Activated CD4-positive, CD25-positive, alpha-beta regulatory T cell treated with anti-CD3 and anti-CD28 coated beads, Interleukin-2, amount 50 U/mL, for 24 hours (primary cell): ENCODE measurements at places on chromosomes 5 and 9.

DNA sequence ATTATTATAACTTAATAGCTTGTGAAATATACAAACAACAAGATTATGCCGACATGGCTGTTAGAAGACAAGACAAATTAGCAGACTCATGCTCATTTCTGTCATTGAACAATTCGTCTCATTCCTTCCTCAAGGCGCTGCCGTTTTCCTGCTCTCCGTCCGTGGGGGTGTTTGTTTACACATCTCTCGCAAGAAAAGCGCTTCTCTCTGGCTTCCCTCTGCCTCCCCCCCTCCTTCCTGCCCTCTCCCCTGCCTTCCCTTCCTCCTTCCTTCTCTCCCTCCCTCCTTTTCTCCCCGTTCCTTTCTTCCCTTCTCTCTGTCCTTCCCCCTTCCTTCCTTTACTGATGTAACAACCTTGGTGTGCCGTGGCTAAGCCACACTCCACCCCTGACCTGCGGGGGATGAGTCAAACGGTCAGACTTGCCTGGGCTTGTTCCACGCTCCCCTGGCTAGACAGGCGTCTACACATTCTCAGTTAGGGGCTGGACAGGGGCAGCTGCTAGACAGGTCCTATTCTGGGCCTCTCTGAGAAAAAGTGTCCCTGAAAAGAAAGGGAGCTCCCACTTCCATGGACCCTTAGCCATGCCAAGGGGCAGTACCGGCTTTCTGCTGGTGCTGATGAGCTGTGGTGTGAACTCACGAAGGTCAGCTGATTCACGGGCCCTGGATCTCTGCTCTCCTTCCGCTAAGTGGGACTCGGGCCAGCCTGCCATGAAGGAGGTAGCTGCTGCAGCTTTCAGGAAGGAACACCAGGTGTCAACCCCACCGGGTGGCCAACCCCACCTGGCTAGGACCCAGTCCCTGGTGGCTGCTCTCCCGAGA lies 32.0 kb upstream of the SPTLC1 start:
- no peak for ATAC-seq

DNA sequence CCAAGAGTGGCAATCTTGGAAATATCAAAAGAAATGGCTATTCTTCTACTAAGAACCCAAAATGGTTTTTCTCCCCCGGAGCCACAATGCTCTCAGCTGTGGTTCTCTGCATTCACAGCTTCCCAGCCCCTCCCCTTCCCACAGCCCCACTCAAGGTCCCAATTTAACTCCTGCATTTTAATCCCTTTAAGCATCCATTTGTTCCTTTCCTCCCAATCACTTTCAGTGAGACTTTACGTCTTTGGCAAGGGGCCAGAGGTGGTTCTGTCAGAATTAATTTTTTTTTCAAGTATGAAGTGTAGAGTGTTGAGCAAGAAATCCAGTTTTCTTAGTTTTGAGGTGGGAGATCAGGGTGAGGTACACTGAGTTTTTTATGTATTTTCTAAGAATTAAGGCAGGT lies 256.9 kb downstream of the GLIS3 start:
- ATAC-seq, result no peak

- no peak for ATAC-seq
Measured at GRCh38 chr5:113262674-113263073, 172.1 kb downstream of the TSSK1B start.

DNA sequence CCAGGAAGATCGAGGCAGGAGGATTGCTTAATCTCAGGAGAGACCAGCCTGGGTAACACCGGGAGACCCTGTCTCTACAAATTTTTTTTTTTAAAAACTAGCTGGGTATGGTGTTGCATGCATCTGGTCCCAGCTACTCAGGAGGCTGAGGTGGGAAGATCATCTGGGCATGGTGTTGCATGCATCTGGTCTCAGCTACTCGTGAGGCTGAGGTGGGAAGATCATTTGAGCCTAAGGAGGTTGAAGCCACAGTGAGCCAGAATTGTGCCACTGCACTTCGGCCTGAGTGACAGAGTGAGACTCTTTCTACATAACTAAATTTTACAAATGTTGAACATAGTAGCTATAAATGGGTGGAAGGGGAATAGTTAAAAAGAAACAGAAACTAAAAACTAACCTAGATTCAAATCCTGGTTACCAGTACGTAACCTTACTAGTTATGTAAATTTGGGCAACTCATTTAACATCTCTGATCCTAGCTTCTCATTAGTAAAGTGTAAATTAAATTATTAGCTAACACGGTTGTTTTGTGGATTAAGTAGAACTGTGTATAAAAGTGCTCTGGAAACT lies 41.7 kb downstream of the TMEM161B start:
- no peak for ATAC-seq

DNA sequence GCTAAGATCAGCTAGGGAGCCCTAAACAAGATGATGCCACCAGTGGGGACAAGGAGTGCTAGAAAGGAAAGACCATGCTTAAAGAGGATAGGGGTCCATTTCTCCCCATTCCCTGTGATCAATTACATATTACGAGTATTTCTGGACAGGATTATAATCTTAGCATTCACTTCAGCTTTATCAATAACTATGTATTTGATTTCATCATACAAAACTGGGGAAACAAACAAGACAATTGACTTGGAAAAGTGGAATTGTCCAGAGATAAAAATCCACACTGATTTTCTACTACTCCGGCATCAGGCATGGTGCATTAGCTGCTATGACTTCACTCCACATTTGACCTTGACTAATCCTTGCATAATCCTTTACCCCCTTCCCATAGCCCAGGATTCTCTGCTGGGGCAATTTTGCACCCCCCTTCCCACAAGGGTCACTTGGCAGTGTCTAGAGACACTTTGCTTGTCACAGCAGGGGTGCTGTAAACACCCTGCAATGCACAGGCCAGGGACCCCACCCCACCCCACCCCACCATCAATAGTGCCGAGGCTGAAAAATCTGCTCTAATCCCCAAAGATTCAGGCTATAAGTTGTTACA lies 29.9 kb upstream of the UBE2QL1 start:
- no peak for ATAC-seq

- ATAC-seq, result no peak
Measured at GRCh38 chr5:89173528-89173927, 290.5 kb upstream of the MEF2C start.

GRCh38 chr5:39428640-39429039 lies 3.9 kb upstream of the DAB2 start:
- ATAC-seq, result no peak

- peak; percentile 21 for ATAC-seq
Measured at GRCh38 chr5:369151-369868, 47.8 kb downstream of the AHRR start.

GRCh38 chr5:158970569-158971014 lies 129.1 kb downstream of the EBF1 start:
- ATAC-seq, result no peak

- ATAC-seq, result peak; percentile 21
Measured at GRCh38 chr9:34633851-34634550, 3.6 kb downstream of the SIGMAR1 start.

DNA sequence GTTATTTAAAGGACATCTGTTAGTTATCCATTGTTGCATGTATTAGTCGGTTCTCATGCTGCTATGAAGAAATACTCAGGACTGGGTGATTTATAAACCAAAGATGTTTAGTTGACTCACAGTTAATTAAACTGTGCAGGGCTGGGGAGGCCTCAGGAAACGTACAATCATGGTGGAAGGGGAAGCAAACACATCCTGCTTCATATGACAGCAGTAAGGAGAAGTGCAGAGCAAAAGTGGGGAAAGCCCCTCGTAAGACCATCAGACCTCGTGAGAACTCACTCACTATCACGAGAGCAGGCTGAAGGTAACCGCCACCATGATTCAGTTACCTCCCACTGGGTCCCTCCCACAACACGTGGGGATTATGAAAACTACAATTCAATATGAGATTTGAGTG lies 2064.1 kb downstream of the MAT2B start:
- no peak for ATAC-seq

- ATAC-seq, result no peak
Measured at GRCh38 chr5:113218200-113218599, 216.6 kb downstream of the TSSK1B start.

DNA sequence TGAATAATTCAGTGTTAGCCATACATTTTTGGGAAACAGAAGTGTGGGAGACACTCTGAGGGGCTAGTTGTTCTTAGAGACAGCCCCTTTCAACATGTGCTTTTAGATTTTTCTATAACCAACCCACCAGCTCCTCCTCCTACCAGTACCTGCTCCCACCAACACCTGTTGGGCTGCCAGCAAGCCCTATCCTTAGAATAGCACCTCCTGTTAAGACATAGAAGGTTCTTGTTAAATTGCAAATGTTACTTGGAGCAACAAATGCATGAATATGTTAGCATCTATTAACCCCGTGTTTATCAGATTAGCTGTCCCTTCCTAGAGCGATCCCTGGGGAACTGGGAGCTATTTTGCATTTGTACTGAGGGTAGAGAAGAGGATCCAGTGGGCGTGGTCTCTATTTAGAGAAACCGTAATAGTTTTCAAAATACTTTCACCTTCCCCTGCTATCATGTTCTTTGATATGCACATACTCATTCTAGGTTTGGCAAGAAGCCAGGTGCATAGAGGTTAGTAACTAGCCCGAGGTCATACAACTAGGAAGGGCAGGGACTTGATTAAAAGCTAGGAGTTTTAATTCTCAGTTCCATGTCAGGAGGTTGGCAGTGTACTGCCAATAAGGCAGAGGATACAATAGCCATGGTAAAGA lies 334.4 kb downstream of the KCTD16 start:
- no peak for ATAC-seq

DNA sequence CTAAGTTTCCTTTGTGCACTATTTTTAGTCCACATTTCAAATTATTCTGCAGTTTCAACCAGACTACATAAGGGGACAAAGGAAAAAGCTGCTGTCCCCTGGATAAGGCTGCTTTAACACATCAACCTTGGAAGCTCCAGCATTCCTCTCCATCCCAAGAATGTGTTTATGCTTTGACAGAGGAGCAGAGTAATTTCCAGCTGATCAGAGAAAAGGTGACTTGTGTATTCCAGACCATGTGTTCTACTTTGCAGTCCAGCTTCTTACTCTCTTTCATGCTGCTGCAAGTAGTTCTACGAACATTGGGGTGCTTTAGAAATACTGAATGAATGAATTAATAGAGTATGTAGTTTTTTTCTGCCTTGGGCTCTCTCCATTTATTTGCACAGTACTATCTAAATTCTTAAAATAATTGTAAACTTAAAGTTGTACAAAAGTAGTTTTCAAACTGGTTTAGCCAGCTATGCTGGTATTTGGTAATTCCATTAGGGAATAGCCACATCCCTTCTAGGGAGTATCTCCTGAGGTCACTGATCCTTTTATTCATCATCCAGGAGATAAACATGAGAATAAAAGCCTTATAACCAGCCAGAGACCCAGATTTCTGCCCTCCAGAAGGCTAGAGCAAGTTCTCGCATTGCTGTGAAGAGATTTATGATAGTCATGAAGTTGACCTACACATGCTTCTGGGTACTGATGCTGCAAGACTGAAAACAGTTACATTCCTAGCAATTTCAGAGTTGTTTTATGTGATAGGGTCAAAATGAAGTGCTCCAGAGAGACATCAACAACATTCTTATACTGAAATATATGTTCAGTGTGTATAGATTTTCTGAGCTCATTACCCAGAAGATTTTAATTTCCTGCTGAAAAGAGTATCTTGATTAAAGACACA lies 215.2 kb downstream of the COMMD10 start:
- no peak for ATAC-seq

DNA sequence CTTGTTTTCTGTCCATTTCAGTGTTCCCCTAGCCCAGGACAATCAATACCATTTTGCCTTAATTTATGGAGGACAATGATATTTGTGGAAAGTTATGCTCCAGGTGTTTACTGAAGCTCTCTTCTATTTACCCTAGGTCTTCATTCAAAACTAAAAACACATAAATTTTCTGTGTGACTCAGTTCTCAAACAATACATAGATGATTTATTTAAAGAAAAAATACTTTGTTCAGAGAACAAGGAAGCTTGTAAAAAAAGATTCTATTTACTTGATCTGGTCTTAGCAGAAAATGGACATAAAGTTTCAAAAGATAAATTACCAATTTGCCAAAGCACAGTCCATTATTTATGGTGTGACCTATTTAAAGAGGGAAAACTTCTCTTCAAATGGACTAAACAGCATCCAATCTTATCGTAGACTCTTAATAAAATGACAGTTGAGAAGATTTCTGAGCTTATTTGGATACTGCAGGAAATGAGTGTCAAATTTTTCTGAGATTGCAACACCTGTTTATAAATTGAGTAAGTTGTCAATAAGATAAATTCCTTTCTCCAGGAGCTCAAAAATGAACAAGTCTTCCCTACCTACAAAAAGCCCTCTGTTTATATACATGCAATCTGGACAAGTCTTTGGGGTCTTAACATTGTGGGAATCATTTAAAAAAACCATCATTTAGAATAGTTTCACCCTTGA lies 627.2 kb downstream of the PSAT1 start:
- no peak for ATAC-seq

DNA sequence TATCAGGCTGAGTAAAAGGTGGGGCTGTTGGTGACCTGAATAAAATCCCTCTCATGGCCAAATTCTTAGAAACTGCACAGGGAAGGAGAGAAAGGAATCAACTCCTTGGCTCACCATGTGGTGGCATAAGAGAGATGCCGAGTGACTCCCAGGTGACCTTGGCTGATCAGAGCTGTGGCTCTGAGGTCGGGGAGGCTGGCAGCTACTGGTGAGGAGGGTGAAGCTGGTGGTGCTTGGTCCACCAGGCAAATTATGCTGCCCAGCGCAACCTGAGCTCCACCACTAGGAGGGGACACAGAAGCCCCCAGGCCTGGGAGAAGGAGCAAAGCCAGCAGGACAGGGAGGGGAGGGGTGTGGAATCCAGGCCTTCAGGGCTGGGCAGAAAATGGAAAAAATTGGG lies 111.2 kb upstream of the IL12B start:
- ATAC-seq, result no peak

DNA sequence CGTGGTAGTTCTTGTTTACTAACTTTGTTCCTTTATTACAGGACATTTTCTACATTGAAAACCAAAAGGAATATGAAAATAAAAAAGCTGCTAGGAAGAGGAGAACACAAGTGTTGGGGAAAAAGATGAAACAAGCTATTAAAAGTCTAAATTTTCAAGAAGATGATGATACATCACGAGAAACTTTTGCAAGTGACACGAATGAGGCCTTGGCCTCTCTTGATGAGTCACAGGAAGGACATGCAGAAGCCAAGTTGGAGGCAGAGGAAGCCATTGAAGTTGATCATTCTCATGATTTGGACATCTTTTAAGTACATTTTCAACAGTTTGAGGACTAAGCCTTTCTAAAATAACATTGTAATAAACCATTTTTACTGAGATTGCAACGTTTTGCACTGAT lies 23.8 kb downstream of the PHAX start:
- ATAC-seq, result no peak

GRCh38 chr5:98205691-98206461 lies 567.6 kb upstream of the RGMB start:
- ATAC-seq, result no peak

DNA sequence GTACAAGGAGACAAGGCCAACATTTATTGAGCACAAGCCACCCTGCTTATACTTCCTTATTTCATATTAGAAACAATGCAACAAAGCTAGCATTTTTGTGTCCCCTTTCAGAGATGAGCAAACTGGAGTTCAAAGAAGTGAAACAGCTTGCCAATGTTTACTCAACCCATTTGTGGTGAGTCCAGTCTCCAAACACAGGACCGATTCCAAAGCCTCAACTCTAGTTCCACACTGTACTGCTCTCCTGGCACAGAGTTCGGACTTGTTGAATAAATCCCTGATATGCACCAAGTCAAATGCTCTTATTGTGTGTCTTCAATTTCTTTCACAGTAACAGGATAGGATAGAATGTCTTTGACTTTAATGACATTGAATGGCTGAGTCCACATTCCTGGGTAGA lies 604.8 kb upstream of the BRINP1 start:
- ATAC-seq, result no peak
